Central memory CD4-positive, alpha-beta T cell (primary cell): ENCODE measurements at places on chromosomes 16 and 17.

DNA sequence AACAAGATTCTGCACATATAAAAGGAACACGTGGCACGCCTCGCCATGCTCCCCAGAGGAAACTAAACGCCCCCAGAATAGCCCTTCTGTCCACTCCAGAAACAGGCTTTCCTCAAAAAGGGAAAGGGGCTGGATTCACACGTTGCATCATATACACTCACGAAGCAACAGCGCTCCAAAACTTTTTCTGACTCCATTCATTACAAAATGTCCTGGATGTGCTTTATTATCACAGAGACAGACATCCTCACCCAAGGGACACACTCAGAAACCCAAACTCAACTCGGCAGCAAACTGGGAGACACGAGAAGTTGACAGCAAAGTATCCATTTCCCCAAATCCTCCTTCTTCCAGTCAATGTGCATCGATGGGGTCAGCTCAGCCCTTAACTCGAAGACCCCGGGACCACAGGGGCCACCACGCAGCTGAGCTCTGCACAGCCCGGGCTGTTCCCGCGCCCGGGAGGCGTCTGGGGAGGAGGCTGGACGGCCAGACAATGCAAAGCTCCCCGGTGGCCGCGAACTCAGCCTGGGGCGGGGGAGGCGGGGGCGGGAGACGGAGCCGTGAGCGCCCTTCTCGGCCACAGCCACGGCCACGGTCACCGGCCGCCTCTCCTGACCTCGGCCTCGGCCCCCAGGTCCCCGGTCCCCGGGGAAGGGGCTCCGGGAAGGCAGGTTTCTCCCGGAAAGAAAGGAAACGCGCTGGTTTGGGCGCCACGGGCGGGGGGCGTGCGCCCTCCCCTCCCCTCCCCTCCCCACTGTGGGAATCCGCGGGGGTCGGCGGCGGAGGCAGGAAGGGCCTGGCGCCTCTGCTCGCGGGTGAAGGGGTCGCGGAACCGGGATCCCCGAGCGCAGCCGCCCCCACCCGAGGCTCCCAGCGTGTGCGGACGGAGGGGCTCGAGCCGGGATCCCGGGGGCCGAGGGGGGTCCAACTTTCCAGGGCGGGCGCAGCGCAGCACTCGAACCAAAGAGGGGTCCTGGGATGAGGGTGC, 1.2 kb downstream of the NXN start:
- no peak for DNase-seq

DNA sequence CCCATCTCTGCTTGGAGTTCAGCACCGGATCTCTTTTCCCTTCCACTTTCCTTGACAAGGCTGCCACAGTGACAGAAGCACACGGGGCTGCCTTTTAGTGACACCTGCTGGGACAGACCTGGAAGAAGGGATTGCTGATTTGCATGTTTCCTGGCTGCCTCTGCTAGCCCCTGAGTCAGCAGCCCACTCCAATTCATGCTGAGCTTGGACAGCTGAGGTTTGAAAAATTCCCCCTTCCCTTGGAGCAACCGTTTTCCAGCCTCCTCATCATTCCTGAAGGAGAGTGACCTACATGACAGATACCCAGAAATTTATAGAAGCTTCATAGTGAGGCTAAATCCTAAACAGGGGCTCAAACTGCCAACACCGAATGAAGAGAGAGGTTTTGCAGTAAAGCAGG, 18.8 kb upstream of the RBL2 start:
- no peak for DNase-seq

DNA sequence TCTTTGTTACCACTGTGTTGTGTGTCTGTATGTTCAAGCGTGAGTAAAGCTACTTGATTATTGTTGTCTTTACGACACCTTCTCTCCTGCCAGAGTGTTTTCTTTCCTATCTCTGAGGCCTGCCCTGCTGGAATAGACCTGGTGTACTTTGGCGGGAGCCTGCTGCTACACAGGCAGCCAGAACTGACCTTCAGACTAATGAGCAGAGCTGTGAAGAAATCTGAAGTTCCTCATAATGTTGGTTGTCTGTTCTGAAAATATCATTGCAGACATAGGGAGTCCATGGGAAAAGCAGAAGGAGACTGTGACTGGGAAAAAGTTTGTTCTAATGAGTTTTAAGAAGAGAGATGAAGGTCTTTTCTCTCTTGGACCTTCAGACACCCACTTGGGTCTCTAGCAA, 9.8 kb downstream of the RHOT1 start:
- no peak for DNase-seq

DNA sequence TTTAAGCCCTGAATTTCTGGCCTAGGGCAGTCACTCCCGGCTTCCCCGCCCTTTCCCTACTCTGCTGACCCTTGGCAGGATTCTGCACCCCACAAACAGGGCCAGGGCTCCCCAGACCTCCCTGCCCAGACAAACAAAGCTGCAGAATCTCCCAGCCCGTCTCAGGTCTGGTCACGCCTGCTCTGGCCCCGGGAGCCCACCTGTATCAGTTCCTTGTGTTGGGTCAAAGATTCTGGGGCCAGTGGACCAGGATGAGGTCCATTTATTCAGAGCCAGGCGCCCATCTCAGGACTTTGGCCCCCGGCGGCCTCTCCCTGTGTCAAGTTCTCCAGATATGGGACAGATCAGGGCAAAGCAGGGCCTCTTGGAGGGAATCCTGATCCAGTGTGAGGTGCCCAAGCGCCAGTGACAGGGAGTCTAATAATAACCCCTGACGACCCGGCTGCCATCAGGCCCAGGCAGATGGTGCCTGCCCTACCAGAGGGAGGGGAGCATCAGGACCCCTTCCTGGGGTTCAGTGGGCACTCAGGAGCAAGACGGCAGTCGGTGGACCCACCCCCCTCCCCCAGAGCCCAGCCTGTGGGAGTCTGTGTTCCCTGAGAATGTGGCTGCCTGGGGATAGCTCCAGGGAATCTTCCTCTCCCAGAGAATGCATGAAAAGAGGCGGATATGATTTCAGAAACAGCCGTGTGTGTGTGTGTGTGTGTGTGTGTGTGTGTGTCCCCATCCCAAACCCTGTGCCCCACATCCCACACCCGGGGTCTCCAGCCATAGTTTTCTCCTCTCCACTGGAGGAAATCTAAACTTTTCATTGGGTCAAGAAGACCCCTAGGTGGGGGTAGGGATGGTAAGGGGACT, 1.3 kb downstream of the TTYH2 start:
- DNase-seq: no peak

GRCh38 chr17:55601874-55602364, 90.7 kb upstream of the SMIM36 start:
- DNase-seq: peak; percentile 29

GRCh38 chr17:16150251-16150856, 65.0 kb downstream of the NCOR1 start:
- no peak for DNase-seq

GRCh38 chr17:27456681-27457359, 572 bp downstream of the KSR1 start:
- DNase-seq: no peak

GRCh38 chr17:45784293-45784740, at the start of gene CRHR1:
Gene CRHR1 (plus strand): TSS chr17:45784320. CDS start chr17:45784545, 225 bp downstream.
- no peak for DNase-seq

DNA sequence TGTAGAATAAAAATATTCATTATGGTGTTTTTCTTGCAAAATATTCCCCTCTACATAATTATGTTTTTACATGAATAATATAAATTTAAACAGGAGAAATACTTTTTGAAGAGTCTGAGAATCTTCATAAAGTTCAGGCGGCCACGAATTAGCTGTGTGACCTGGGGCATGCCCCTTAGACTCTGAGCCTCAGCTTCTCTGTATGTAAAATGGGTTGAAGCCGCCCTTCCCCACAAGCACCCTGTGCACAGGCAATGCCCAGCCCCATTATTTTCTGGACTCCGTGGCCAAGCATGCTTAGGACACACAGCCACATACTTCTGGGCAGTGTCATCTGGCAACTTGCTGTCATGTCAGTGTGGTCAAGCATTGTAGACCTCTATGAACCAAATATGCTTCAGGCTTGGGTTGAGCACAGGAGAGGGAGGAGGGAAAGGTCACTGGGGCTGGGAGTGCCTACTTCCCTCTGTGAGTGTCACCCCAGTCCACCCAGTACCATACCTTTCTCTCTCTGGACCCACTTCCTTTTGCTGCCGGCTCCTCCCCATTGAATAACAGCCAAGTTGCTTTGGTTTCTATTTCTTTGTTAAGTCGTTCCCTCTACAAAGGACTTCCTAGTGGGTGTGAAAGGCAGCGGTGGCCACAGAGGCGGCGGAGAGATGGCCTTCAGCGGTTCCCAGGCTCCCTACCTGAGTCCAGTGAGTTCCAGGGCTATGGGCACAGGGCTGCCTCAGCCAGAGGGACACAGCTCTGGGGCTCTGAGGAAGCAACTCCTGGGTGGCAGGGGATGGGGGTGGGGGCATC, at the start of gene LGALS9:
Gene LGALS9 (plus strand): TSS at position 582 of the 804 bp plus-strand sequence. CDS start 78 bp downstream, at position 660.
- peak; percentile 46 for DNase-seq

GRCh38 chr17:80036715-80037477, 454 bp downstream of the CCDC40 start:
- DNase-seq: peak; percentile 31

DNA sequence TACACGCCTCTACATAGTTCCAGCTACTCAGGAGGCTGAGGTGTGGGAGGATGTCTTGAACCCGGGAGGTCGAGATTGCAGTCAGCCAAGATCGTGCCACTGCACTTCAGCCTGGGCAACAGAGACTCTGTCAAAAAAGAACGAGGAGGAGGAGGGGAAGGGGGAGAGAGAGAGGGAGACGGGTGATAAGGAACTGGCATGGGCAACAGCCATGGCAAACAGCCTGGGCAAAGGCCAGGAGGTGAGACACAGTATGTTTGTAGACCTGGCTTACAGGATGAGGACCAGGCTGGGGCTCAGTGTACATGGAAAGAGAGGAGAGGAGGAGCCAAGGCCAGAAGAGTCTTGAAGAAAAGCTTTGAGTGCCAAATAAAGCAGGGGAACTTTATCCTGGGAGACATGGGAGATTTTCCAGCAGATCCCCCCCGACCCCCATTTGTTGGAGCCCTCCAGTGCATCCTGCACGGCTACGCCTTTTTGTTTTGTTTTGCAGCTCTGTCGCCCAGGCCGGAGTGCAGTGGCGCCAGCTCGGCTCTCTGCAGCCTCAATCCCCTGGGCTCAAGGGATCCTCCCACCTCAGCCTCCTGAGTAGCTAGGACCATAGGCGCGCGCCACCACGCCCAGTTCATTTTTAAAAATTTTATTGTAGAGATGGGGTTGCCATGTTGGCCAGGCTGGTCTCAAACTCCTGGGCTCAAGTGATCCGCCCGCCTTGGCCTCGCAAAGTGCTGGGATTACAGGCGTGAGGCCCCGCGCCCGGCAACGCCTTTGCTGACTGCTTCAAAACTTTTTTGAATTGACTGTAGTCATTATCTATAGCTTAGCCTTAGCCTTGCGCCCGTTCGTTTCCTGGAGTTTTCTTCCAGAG, 1.3 kb upstream of the ALKBH5 start:
- DNase-seq: no peak

- peak; percentile 40 for DNase-seq
These were observed 135.4 kb downstream of the KCNJ12 start for GRCh38 chr17:21511363-21512195.

GRCh38 chr16:14487579-14487978, 142.5 kb downstream of the PARN start:
- DNase-seq: no peak

- DNase-seq: no peak
These were observed 254.9 kb downstream of the ZFHX3 start for GRCh38 chr16:72793017-72793416.

DNA sequence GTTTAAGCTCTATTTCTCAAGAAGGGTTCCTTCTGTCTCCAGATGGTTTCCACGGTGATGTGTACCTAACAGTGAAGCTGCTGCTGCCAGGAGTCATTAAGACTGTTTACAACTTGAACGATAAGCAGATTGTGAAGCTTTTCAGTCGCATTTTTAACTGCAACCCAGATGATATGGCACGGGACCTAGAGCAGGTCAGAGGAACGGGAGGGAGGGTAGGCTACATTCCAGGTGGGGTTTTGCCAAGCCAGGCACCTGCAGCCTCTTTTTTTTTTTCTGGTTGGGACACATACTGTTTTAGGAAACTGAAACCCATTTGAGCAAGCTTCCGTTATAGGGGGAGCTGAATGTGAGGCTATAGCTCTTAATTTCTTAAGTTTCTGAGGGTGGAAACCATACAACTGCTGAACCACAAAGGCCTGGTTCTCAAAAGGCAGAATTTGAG, 10.6 kb downstream of the LIG3 start:
- DNase-seq: no peak

- peak; percentile 56 for DNase-seq
These were observed 107.6 kb downstream of the SPECC1 start for GRCh38 chr17:20116683-20117309.

GRCh38 chr16:14559809-14560241, 70.2 kb downstream of the PARN start:
- no peak for DNase-seq

GRCh38 chr16:51880776-51881175, 666.2 kb downstream of the TOX3 start:
- DNase-seq: no peak

- peak; percentile 81 for DNase-seq
These were observed 9.0 kb downstream of the STAT5B start for GRCh38 chr17:42266918-42267766.

- peak; percentile 88 for DNase-seq
These were observed at the start of gene GOSR1 for GRCh38 chr17:30477083-30477773. Gene GOSR1 (plus strand): TSS chr17:30477408. CDS start chr17:30477434, 26 bp downstream.

DNA sequence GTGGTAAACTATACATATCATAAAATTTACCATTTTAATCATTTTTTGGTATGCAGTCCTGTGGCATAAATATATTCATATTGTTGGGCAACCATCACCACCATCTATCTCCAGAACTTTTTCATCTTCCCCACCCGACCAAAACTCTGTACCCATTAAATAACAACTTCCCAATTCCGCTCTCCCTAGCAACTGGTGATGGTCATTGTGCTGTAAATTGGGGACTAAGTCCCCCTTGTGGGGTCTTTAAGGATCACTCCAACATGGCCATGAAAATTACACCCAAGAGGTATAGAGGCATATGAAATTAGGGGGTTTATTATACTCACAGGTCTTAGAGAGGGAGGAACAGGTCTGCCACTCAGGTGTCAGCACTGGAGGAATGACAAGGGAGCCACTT, 57.4 kb upstream of the NKD1 start:
- DNase-seq: no peak

- no peak for DNase-seq
These were observed 1.2 kb downstream of the HOXB1 start for GRCh38 chr17:48529683-48530009.
